ENCODE measurements at places on chromosomes 2 and 18. TPM values are rescaled to one million over a fixed set of nuclear protein-coding genes. Genes with fewer than 3 reads are reported as not detected.
A peak's percentile ranks its signal among the peaks of the same experiment; 100 is the strongest.

- DNase-seq, result no peak
- H3K4me3 ChIP-seq, result no peak overlapping the region
- H3K36me3 ChIP-seq, result no peaks in the 10 kb centered on the region
- H3K4me1 ChIP-seq, result peaks cover 73% of the 10 kb centered on the region
- H3K27ac ChIP-seq, result peak overlapping the region; percentile 94
Measured at GRCh38 chr2:233062946-233063268, 2.8 kb downstream of the INPP5D start.

DNA sequence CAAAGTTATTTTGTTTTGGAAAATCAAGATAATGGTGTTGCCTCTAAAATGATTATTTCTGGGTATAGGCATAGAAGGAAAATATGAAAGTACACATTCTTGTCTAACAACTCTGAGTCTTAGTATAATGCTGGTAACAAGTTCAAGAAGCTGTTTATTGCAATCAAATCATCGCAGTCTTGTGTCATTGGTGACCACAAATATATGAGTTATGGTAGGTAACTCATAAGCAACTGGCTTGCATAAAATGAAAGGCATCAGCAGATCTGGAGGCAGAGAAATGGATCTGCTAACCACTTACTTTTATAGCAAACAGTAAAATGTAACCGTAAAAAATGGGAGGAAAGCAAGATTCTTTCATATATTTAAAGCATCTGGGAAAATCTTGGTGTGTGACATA, 156.2 kb upstream of the TCF4 start:
- H3K4me3 ChIP-seq, result no peak overlapping the region
- no peaks in the 10 kb centered on the region for H3K36me3 ChIP-seq
- H3K4me1 ChIP-seq, result no peaks in the 10 kb centered on the region
- no peaks in the 10 kb centered on the region for H3K27me3 ChIP-seq
- DNase-seq, result no peak

- H3K27me3 ChIP-seq, result no peaks in the 10 kb centered on the region
- DNase-seq, result no peak
- no peak overlapping the region for H3K27ac ChIP-seq
- H3K4me3 ChIP-seq, result no peak overlapping the region
- no peaks in the 10 kb centered on the region for H3K4me1 ChIP-seq
Measured at GRCh38 chr18:32867330-32867729, 94.5 kb upstream of the KLHL14 start.

DNA sequence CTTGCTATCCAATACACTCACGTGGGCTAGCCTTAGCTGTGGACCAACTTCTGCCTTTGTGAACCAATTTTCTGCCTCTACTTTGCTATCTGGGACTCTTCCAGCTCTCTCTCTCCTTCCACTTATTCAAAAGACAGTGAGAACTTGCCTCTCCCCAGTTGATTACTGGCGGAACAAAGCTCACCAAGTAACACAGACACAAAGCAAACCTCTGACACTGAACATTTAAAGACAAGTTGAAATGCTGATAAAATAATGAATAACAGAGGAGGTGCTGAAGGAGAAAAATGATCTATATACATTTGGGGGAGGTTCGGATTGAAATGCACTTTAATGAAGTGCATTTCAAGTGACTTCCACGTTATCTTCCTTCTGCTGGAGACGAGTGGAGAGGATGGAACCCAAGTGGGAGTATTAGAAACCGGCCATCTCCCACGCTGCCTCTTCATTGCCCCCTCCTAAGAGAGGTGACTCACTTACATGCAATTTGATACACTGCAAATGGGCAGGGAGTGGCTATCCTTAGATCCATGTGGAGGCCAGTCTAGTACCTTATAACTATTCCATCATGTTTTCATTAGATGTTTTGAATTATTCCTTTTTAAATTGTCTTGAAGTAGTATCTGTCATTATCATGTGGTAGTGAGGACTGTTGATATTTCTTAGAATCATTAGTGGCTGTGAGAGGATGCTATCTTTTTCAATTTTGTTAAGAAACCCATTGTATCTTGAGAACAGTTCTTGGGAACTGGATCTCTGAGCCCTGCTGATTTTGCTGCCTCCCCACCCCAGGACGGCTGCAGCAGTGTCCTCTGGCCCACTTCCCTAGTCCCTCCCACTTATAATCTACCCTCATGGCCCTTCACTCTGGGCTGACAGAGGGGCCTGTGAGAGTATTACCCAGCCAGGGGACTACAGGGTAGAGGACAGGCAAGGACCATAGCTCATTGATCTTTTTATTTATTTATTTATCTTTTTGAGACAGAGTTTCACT, 6.0 kb upstream of the GLI2 start:
- H3K27ac ChIP-seq, result no peak overlapping the region
- no peaks in the 10 kb centered on the region for H3K4me1 ChIP-seq
- no peak overlapping the region for H3K4me3 ChIP-seq

- no peak overlapping the region for H3K27ac ChIP-seq
- H3K4me3 ChIP-seq, result no peak overlapping the region
- no peaks in the 10 kb centered on the region for H3K36me3 ChIP-seq
- no peak for DNase-seq
- no peaks in the 10 kb centered on the region for H3K27me3 ChIP-seq
- H3K4me1 ChIP-seq, result no peaks in the 10 kb centered on the region
Measured at GRCh38 chr18:70377317-70377799, 88.5 kb downstream of the SOCS6 start.

GRCh38 chr18:2617401-2617998, 38.0 kb upstream of the SMCHD1 start:
- no peak overlapping the region for H3K4me3 ChIP-seq
- no peaks in the 10 kb centered on the region for H3K4me1 ChIP-seq
- no peak for DNase-seq
- no peak overlapping the region for H3K27ac ChIP-seq
- no peaks in the 10 kb centered on the region for H3K27me3 ChIP-seq
- no peaks in the 10 kb centered on the region for H3K36me3 ChIP-seq

- H3K27ac ChIP-seq, result no peak overlapping the region
- H3K4me3 ChIP-seq, result no peak overlapping the region
- DNase-seq, result no peak
- no peaks in the 10 kb centered on the region for H3K4me1 ChIP-seq
- H3K27me3 ChIP-seq, result no peaks in the 10 kb centered on the region
Measured at GRCh38 chr2:200127848-200128247, 172.5 kb downstream of the MAIP1 start.

GRCh38 chr2:165440367-165440766, 29.1 kb upstream of the CSRNP3 start:
- no peak for DNase-seq
- H3K27me3 ChIP-seq, result no peaks in the 10 kb centered on the region
- no peak overlapping the region for H3K27ac ChIP-seq
- H3K4me3 ChIP-seq, result no peak overlapping the region
- H3K4me1 ChIP-seq, result no peaks in the 10 kb centered on the region

- H3K4me1 ChIP-seq, result no peaks in the 10 kb centered on the region
- H3K27ac ChIP-seq, result no peak overlapping the region
- DNase-seq, result no peak
- H3K36me3 ChIP-seq, result no peaks in the 10 kb centered on the region
Measured at GRCh38 chr2:17083902-17084301, 418.3 kb upstream of the CYRIA start.

DNA sequence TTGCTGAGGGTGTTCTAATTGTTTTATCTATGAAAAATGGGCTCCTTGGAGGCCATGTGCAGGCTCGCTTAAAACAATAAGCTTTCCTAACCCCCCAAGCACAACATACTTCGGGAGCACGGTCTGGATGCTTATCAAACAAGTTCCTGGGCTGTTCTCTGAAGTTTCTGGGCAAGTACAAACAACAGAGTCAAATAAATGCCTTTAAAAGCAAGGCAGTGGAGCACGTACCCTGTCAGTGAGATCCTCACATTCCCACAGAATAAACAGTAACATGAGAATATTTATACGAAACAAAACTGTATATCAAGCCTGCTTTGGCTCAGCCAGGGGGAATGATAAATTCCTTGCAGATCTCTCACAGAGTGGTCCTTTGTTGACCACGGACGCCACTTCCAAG, 44.8 kb downstream of the FTCDNL1 start:
- H3K4me1 ChIP-seq, result no peaks in the 10 kb centered on the region
- no peak for DNase-seq
- H3K36me3 ChIP-seq, result no peaks in the 10 kb centered on the region
- H3K27ac ChIP-seq, result no peak overlapping the region
- H3K27me3 ChIP-seq, result no peaks in the 10 kb centered on the region

DNA sequence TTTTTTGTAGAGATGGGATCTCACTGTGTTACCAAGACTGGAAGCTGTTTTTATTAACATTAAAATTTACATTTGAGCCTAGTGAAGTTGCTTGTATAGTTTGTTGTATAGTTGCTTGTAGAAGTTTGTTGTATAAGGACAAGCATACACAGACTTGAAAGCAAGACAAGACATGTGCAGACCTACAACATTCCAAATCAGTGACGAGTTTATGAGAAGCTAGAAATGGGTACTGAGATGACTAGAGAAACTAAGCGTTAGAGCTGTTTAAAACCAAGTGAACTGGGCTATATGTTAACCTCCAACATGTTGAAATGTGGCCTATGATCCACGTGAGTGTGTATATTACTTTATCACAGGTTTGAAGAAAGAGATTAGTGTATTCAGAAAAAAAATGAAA, 39.1 kb downstream of the ABCB11 start:
- no peaks in the 10 kb centered on the region for H3K36me3 ChIP-seq
- no peak overlapping the region for H3K27ac ChIP-seq
- H3K4me3 ChIP-seq, result no peak overlapping the region
- H3K4me1 ChIP-seq, result peaks cover 7% of the 10 kb centered on the region
- DNase-seq, result no peak
- H3K27me3 ChIP-seq, result no peaks in the 10 kb centered on the region

GRCh38 chr2:236129935-236130334, 38.3 kb downstream of the GBX2 start:
- no peaks in the 10 kb centered on the region for H3K27me3 ChIP-seq
- H3K4me3 ChIP-seq, result no peak overlapping the region
- H3K4me1 ChIP-seq, result no peaks in the 10 kb centered on the region
- no peak for DNase-seq
- H3K27ac ChIP-seq, result no peak overlapping the region

DNA sequence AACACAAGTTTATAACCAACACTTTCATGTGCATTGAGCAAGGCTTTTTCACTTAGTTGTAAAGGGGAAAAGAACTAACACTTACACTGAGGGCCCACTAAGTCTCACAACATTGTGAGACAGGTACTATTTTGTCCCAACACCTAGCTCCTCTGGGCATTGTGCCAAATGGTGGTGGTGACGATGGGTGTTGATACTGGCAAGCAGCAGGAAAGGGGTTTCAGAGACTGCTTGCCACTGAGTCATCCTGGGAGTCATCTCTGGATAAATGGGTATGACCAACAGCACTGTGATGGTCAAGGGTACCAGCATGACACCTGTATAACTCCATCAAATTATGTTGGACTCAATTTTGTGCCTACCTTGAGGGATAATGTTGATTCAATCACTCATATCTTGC, 138.8 kb upstream of the ITGA6 start:
- peaks cover 18% of the 10 kb centered on the region for H3K4me1 ChIP-seq
- H3K36me3 ChIP-seq, result no peaks in the 10 kb centered on the region
- no peaks in the 10 kb centered on the region for H3K27me3 ChIP-seq
- no peak overlapping the region for H3K27ac ChIP-seq

GRCh38 chr18:37570336-37570930, 4.8 kb upstream of the CELF4 start:
- no peaks in the 10 kb centered on the region for H3K36me3 ChIP-seq
- H3K27me3 ChIP-seq, result peaks cover 24% of the 10 kb centered on the region
- H3K4me3 ChIP-seq, result no peak overlapping the region

GRCh38 chr2:37868866-37869265, 56.2 kb upstream of the RMDN2 start:
- no peak overlapping the region for H3K4me3 ChIP-seq
- H3K4me1 ChIP-seq, result no peaks in the 10 kb centered on the region
- H3K27me3 ChIP-seq, result no peaks in the 10 kb centered on the region

DNA sequence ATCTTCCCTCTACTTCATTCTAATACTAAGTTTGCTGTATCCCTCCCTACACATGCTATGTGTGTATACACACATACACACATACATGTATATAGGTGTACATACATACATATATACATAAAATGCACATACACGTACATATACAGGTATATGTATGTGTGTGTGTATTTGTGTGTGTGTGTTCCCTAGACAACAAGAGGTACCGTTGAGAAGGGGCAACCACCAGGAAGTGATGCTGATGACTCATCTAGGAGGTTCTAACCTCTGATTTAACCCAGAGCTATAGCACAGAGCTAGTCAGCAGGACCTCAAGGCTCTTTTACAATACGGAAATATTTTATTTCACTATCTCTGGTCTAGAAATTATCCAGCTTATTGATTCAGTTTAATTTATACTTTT, 139.2 kb downstream of the LAMA3 start:
- no peak overlapping the region for H3K4me3 ChIP-seq
- H3K27ac ChIP-seq, result no peak overlapping the region
- H3K4me1 ChIP-seq, result peaks cover 6% of the 10 kb centered on the region
- no peaks in the 10 kb centered on the region for H3K36me3 ChIP-seq
- no peaks in the 10 kb centered on the region for H3K27me3 ChIP-seq
- no peak for DNase-seq

The RFX8 gene
- total RNA-seq, result 0.24 TPM

The KCNE4 gene
- 1.9 TPM for total RNA-seq

The ACTG2 gene
- 12.6 TPM for total RNA-seq

The ARHGEF33 gene
- 1.3 TPM for total RNA-seq

The MAP3K19 gene
- total RNA-seq, result 3.8 TPM

The YES1 gene
- 29.9 TPM for total RNA-seq

The IL1RN gene
- 11.1 TPM for total RNA-seq

The TGFA gene
- total RNA-seq, result 19.6 TPM

The B4GALT6 gene
- 0.55 TPM for total RNA-seq

Measured in upper lobe of left lung (tissue), 6 donors.